NCI-H2029 (cell line): ENCODE measurements at places on chromosomes 5 and 9.

- no peak for DNase-seq
Observed at GRCh38 chr5:7078901-7079300, 317.0 kb upstream of the ADCY2 start.

- no peak for DNase-seq
Observed at GRCh38 chr5:123929055-123929474, 417.1 kb downstream of the CSNK1G3 start.

DNA sequence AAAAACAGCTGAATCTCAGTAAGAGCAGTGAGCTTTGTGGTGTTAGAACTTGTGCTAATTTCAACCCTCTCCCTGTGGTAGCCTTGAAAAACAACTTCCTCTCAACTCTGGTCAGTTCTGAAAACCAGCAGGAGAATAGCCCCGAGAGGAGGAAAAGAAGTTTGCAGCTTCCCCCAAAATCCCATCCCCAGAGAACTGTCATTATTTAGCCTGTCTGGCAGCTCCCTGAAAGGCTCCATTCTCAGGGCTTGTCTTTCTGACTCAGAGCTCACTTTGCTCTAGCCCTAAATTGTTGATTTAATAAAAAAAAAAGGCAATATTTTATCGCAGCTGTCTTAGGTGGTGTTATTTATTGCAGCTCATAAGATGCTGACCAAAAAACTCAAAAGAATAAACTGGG is 11.4 kb upstream of the SLC45A2 start:
- no peak for DNase-seq

DNA sequence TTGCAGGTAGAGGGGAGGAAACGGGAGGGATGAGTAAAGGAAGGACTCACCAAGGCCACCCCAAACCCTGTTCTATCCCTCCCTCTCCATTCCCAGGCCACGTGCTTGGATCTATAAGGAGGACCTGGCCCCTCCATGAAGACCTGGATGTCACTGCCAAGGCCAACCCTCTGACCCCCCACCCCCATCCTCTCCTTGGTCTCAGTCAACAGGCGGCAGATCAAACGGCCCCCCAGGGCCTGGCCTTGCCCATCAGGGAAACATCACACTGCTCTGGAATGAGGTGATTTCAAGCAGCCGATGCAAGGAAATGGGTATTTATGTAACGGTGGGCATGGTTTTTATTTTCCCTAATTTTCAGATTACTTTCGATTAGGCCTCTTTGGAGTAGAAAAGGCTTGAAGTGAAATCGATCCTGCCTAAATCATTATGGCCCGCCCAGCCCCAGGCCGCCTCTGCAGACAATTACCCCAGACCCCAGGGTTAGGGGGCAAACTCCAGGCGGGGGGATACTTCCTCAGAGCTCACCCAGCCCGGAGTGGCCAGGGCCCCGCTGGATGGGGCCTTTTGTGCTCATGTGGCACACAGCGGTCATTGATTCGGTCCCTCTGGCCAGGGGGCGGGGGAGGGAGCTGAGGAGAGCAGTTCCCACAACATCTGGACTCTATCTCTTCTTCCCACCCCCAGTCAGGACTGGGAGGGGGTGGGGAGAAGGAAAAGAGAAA is 125.3 kb downstream of the PHF2 start:
- no peak for DNase-seq

DNA sequence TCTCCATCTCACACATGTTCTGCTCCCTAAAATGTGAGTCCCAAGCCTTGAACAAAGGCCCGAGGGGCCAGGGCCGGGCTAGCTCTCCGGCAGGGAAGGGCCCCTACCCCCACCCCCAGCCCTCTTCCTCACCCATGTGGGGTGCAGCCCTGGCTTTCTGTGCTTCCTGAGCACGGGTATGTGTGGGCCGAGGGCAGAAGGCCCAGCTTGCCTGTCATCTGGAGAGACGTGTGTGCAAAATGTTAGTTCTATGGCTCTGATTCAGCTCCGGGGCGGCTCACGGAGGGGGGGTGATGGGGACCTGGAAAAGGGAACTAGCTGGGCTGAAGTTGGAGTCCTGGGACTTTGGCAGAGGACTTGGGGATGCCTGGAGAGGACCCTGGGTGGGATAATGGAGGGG is 90.3 kb upstream of the ARAP3 start:
- no peak for DNase-seq

- no peak for DNase-seq
Observed at GRCh38 chr9:109794361-109795012, 14.5 kb downstream of the PALM2AKAP2 start.

- DNase-seq, result no peak
Observed at GRCh38 chr9:35108461-35108860, 5.5 kb upstream of the STOML2 start.

DNA sequence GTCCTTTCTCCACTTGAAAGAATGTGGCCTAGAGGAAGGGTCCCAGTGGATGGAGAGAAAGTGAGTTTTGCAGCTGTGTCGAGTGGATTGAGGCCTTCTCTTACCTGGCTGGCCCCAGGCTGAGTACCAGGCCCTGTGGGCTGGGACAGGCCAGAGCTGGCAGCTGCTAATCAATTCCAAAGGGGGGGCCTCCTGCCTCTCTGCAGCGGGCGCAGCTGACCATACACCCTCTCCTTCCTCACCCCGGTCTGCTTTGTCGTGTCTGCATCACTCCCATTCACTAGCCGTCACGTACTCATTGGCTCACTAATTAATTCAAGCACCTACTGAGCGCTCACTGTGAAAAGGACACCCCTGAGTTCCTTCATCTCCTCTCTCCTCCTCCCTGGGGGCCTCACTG is 58.4 kb upstream of the PITX1 start:
- no peak for DNase-seq

GRCh38 chr5:81853030-81853357 is 102.1 kb upstream of the SSBP2 start:
- no peak for DNase-seq

- DNase-seq, result peak; percentile 26
Observed at GRCh38 chr9:114662081-114662989, 4.7 kb upstream of the TEX53 start.

DNA sequence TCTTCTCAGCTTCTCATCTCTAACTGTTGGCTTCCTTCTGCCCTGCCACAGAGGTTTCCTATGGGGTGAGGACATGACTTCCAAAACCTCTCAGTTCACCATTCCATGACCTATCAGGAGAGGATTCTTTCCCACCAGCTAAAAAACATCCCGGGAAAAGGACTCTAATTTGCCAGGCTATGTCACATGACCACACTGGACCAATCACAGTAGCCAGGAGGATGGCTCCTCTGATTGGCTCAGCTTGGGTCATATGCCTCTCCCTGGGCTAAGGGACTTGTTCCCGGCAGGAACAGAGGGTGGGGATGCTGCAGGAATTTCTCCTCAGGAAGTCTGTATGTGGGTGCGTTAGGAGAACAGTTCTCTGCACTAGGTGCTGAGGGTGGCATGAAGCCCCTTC is 40.3 kb upstream of the XPA start:
- DNase-seq, result no peak

DNA sequence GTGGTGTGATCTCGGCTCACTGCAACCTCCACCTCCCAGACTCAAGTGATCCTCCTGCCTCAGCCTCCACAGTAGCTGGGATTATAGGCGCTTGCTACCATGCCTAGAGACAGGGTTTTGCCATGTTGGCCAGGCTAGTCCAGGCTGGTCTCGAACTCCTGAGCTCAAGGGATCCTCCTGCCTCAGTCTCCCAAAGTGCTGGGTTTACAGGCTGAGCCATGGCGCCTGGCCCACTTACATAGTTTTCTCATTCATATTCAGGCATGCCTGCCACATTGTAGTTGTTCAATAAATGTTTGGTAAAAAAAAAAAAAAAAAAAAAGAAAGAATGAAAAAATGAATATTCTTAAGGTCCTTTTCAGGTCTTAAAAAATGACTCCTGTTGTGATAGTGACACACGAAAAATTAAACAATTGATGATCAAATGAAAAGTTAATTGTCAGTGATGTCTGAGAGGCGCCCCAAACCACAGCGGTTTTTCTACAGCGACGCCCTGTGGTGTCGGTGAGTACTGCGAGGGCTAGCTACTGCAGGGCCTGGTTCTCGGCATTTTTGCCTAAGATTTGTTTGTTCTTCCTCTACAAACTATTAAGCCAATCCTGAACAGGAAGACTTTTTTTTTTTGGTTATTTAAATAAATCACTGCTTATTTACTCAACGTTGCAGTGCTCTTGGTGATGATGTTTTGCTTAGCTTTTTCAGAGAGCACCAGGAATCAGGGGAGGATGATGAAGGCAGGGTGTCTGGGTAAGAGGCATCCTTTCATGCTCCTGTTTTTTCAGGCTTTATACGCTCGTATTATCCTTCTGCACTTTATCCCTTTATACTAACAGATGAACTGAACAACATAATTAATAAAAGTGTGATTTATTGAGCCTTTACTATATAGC is 67.0 kb upstream of the DPYSL3 start:
- DNase-seq, result peak; percentile 11

DNA sequence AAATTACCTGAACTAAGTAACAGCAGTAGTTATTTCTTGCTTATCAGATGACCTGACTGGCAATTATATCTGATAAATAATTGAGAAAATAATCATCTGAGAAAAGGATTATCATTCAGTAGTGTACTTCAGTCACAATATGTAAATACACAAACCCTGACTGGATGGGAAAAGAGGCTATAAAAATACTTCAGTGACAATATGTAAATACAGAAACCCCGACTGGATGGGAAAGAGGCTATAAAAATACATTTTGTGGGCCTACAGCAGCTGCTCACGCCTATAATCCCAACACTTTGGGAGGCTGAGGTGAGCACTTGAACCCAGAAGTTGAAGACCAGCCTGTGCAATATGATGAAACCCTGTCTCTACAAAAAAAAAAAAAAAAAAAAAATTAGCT is 11.1 kb downstream of the UBAP2 start:
- peak; percentile 85 for DNase-seq

DNA sequence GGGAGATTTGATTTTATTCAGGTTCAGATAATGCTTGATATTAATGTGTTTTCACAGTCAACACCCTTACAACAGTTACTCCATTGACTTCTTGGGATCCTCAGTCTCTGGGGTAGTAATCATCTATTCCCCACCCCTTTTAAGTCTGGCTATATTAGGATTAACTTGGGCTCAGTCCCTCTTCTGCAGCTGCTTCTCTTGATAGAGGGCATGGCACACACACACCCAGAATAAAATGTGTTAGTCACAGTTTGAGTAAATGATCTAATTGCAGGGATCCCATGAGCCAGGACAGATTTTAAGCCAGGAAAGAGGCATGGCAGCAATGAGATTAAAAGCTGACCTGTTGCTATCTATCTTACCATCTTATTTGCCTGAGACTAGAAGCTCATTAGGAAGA is 53.7 kb upstream of the VLDLR start:
- no peak for DNase-seq

GRCh38 chr5:139140591-139141071 is 57.5 kb downstream of the SIL1 start:
- no peak for DNase-seq

DNA sequence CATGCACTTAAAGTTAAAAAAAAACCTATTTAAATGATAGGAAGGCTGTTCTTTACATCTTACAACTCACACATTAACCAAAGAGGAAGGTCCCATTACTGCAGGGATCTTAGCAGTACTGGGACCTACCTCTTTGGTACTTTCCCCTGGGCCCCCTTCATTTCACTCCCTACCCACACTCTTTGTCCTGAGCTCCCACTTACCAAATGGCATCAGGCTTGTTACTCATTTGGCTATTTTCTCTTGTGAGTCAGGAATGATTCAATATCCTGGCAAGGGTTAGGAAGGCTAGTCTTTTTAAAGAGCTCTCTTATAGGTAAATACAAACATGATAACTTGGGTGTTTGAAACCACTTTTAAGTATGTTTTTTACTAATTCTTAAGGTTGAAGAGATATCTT is 117.4 kb upstream of the ELL2 start:
- no peak for DNase-seq

DNA sequence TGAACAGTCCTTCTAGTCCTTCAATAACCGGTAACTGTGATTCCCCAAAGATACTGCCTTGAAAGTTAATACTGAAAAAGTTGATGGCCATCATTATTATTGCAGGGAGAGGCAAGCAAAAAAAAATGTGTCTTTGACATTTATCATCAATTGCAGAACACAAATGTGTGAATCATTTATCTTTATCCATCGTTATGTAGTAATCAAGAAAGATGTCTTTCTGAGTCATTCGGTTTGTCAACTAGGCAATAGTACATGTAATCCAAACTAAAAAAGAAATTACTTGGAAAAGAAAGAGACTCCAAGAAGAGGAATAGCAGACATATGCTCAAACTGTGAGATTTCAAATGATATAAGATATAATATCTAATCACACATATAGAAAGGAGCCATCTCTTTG is 473.0 kb downstream of the CETN3 start:
- DNase-seq, result no peak

DNA sequence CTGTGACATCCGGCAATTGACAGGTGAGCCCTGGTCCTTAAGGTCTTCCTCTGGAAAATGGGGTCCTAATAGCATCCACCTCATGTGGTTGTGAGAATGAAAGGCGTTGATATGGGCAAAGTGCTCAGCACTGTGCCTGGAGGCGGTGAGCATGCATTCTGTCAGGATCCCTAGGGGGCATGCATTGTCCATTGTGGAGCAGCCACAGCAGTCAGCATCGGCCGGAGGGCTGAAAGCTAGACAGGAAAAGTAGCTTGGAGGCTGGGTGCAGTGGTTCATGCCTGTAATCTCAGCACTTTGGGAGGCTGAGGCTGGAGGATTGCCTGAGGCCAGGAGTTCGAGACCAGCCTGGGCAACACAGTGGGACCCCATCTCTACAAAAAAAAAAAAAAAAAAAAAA is 122.2 kb downstream of the LHX2 start:
- DNase-seq, result no peak

DNA sequence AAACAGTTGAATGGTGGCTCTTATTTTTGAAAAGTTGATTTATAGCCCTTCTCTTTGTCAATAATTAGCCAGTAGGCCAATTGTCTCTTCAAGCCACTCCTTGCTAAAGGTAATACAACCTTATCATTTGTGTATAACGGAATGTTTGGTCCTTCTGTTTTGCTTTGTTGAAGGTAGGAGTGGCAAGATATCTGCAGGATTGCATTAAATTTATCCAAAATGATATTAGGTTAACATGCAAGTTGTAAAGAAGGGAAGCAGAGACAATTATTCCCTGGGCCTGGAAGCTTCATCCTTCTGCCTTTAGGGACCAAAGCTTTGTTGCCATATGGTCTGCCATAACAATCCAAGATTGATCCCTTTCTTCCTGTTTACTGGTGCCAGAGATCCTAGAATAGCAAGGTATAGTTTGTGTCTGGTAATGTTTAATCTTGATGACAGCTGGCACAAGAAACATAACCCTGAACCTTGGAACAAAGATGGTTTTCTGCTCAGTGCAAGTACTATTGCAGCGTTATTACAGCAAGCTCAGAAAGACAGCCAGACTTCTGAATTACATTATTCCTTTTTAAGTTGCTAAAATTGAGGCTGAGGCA is 15.5 kb upstream of the FSD1L start:
- no peak for DNase-seq

GRCh38 chr5:117738571-117738970 is 1163.9 kb upstream of the SEMA6A start:
- no peak for DNase-seq
